ENCODE measurements at places on chromosomes 11 and 22. TPM values are rescaled to one million over a fixed set of nuclear protein-coding genes. Genes with fewer than 3 reads are reported as not detected.

GRCh38 chr11:96614846-96615245 is 225.0 kb downstream of the JRKL start:
- DNase-seq: no peak

DNA sequence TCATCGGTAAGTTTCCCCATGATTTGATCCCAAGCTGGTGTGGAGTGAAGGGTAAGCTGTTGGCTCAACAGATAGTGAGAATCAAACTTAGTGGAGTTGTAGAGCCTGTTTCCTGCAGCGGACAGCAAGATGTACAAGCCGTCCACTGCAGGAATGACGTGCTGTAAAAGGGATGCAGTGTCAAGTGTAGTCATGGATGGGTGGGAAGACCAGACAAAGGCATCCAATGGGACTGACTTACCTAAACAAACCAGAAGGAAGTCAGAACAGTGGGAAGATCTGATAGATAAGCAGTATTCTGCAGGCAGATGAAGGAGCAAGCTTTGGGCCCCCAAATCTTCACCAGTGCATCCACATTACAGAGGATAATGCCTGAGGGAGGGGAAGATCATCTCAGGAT is 8.8 kb downstream of the ZBTB16 start:
- no peak for DNase-seq

GRCh38 chr22:38755155-38755910 is 465 bp downstream of the SUN2 start:
- DNase-seq: peak; percentile 80

GRCh38 chr11:66326261-66327111 is 9.6 kb upstream of the CD248 start:
- peak; percentile 40 for DNase-seq

- DNase-seq: no peak
Observed at GRCh38 chr22:39360674-39361413, 11.1 kb downstream of the SYNGR1 start.

DNA sequence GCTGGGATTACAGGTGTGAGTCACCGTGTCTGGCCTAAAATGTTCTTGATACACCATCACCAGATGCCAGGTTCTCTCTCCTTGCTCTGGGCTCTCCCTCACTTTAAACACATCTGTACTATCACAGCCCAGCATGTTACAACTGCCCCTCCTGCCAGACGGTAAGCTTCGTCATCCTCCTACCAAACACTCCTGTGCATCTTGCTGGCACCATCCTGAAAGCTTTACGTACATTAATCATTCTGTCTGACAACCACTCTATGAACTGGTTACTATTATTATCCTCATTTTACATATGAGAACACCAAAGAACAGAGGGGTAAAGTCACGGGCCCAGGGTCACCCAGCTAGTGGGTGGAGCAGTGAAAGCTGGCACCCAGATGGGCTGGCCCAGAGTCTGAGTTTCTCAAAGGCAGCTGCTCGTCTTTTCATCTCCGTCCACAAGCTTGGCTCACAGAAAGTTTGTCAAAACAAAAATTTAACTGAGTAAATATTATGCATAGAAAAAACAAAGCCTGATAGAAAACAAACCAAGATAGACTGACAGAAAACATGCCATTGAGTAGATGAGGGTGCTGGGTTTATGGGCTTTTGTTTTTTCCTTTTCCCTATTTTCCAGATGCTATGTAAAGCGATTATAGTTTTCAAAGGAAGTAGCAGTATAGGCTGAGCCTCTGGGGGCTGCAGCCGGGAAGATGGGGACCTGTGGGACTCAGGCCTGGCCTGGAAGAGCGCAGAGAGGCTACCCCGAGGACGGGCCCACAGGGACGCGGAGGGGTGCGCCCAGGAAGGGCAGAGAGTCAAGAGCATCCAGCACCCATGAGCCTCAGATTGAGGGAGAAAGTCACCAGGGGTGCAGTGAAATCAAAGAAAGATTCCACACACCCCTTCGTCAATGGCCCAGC is 9.5 kb downstream of the PLA2G6 start:
- DNase-seq: no peak

GRCh38 chr11:93236741-93237675 is 39.2 kb upstream of the SLC36A4 start:
- DNase-seq: peak; percentile 31

DNA sequence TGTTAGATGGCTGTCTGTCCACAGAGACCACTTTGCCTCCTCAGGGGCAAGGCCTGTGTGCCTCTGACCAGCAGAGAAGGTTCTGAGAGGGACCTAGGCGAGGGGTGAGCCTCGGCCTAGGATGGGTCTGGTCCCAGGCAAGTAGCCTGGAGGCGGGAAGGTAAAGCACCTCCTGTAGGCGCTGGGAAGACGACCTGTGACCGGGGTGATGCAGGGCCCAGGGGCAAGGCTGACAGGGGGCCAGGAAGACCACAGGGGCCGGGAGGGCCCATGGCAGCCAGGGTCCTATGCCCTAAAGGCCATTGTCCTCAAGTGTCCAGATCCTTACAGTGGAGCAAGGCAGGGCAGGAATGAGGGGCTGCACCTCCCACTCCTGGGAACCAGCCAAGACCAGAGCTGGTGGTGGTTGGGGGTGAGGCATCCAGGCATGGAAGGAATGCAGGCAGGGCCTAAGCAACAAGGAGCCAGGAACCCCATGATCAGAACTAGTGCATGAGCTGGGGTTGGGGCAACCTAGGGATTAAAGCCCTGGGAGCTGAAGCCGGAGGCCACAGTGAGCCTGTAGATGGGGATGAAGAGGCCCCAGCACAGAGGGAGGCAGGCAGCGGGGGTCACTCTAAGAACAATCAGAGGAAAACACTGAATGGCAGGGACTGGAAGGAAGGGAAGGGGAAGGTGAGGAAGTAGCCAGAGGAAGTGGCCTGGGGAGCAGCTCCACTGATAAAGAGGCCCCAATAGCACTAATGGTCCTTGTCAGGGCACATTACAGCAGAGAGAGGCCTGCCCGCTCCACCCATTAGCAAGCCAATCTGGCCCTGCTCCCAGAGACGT is 32.9 kb upstream of the KLHL35 start:
- DNase-seq: no peak

GRCh38 chr22:46575911-46576555 is 38.6 kb upstream of the CELSR1 start:
- no peak for DNase-seq

DNA sequence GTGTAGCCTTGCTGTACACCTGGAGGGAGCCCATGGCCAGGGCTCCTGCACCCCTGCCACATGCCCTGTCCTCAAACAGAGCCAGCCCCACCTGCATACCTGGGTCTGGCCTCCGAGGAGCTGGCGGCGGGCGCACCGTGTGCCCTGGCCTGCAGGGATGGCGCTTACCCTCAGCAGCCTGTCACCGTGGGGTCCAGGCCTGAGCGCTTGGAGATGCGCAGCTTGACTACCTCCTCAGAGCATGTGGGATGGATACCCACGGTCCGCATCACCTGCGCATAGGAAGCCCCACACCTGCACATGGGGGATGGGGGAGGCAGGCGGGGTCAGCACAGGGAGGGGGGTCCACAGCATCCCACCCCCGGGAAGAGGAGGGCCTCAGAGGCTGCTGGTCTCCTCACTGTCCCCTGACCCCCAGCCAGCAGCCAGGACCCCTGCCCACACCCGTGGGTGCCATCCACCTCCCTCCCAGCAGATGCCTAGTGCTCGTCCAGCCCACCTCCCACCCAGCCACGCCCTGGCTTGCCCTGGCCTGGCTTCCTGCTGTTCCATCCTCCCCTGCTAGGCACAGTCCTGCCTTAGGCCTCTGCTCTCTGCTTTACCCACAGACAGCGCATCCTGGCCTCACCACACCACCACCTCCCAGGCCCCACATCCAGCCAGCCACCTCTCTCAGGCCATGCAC is 22.4 kb upstream of the GNB1L start:
- no peak for DNase-seq

DNA sequence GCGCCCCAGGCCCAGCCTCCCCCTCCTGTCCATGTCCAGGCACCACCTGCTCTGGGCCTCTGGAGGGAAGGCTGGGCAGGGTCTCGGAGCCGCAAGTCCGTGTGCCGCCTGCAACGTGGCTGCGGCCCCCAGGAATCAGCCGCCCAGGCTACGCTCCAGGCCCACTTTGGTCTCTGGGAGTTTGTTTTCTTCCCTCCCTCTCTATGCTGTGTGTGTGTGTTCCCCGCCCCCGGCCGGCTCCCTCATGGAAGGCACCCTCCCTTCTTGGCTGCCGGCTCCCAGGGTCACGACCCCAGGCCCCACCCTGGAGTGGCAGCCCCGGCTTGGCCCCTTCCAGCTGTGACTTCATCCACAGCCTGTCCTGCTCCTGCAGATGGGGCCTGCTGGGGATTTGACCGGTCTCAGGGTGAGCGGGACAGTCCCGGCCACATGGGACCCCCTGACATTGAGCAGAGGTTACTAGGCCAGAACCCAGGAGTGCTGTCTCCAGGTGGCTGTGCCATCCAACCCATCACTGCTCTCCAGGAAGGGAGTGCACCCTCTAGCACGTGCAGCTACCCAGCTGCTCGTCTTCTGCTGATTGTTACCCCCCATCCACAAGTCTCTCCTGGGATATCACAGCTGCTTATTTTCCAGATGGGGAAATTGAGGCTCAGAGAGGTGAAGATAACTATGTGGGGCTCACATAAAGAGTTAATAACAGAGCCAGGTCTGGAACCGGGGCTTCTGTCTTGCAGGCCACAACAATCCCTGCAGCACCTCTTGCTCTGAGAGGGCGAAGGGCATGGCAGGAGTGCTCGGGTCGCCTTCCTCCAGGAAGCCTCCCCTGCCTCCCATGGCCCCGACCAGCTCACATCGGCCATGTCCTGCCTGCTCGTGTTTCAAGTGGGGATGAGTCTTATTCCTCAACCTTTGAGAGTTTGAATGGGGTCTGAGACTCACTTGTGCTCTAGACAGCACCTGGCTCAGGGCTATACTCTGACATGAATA is 2.8 kb upstream of the LIF start:
- DNase-seq: no peak

DNA sequence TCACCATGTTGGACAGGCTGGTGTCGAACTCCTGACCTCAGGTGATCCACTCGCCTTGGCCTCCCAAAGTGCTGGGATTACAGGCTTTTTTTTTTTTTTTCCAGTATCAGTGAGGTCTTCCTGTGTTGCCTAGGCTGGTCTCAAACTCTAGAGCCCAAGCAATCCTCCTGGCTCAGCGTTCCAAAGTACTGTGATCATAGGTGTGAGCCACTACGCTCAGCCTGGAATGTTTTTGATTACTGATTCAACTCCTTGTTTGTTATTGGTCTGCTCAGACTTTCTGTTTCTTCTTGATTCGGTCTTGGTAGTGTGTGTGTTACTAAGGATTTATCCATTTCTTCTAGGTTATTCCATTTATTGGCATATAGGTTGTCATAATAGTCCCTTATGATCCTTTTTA is 31.3 kb downstream of the NAGA start:
- DNase-seq: no peak

DNA sequence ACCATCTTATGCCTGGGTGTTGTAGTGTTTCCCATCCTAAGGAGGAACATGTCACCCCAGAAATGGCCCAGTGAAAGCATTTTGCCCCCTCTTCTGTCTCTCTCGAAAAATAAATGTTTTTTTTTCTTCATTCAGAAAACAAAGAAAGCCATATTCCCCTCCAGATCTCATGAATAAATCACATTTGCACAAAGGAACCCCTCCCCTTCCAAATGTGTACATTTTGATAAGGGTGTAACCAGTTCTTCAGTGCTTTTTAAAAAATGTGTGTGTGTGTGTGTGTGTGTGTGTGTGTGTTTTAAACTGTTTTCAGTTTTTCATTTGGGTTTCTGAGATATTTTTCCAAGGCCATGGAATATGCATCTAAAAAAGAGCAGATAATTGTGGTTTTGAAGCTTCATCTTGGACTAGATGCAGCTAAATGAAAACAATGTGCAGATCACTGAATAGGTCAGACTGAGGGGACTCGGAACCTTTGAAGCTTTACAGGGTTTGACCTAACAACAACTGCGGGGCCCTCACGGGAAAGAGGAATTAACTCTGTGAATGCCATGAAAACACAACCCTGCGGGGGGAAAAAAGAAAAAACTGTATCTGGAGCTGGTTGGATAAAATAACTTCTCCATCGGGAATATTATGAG is 76.4 kb downstream of the YAP1 start:
- DNase-seq: no peak

Gene OR51E2
- total RNA-seq: not detected

Gene FZD4
- total RNA-seq: 0.36 TPM

Gene ACR
- not detected for total RNA-seq

Gene OR52I1
- total RNA-seq: not detected

Gene SLN
- total RNA-seq: not detected

Gene DTX4
- total RNA-seq: 0.07 TPM

Gene CAPN5
- total RNA-seq: 0.88 TPM

Gene DKK3
- total RNA-seq: not detected

Gene CHRM1
- total RNA-seq: not detected

Gene OR6T1
- total RNA-seq: not detected

Gene PDE3B
- total RNA-seq: 21.8 TPM

Gene TTC17
- total RNA-seq: 51.5 TPM
